ENCODE measurements at places on chromosomes 6 and 20.
A peak's percentile ranks its signal among the peaks of the same experiment; 100 is the strongest.

DNA sequence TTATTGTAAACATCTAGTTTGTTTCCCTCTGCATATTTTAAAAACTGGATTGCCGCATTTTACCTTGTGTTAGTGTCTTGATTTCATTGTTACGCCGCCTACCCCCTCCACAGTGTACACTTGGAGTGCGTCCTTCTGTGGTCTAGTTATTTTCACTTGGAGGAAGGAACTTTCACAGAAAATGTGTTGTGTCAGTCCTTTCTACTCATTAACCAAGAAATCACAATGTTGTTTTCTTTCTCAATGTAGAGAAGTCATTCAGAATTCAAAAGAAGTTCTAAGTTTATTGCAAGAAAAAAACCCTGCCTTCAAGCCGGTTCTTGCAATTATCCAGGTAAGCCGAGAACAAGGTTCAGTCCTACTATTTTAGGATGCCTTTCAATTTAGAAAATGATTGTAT, 10.3 kb downstream of the MTHFD1L start:
- DNase-seq = no peak

- no peak for DNase-seq
Measured at GRCh38 chr6:121354764-121355163, 20.5 kb upstream of the TBC1D32 start.

- no peak for DNase-seq
Measured at GRCh38 chr6:164151161-164152120, 736.9 kb downstream of the QKI start.

- DNase-seq = no peak
Measured at GRCh38 chr6:119677384-119677783, 327.8 kb upstream of the MAN1A1 start.

DNA sequence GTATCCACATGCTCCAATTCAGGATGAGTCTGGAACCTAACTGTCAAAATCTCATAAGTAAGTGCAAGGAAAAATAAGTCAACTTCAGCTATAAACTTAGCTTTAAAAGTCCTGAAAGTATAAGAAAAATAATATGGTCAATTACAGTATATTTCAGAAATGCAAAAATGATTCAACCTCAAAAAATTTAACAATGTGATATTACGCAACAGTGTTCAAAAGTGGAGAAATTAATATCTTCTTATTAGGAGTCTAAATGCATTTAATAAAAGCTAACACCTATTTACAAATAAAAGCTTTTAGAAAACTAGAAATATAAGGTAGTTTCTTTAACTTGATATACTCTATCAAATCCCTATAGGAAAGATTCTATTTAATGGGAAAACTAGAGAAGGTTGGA, 111.2 kb upstream of the OPRM1 start:
- DNase-seq = no peak

- peak; percentile 81 for DNase-seq
Measured at GRCh38 chr6:144379356-144379755, 94.2 kb downstream of the UTRN start.

GRCh38 chr6:30829033-30829432, 55.3 kb upstream of the DDR1 start:
- no peak for DNase-seq

DNA sequence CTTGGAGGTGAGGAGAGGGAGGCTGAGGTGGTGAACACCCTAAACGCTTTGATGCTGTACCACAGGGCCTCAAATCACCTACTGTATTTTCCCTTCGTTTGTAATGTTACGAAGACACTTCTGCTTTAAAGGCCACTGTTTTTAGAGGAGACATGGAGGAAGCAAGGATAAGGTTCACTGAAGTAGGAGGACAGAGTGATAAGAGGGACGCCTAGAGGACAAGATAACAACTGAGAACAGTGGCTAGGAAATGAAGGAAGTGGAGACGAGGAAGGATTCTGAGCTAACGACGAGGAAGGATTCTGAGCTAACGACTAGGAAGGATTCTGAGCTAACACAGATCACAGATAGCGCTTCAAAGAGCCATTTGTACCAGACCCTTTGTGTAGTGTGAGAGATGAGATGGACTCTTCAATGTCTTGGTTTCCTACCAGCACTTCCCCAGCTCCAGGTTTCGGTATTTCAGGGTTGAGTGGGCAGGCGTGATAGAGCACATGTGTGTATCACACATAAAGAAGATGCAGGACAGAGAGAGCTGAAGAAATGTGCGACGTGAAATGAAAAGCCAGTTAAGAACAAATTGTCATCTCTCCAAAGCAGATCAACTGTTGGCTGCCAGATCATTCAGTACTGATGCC, 7.5 kb downstream of the SF3B5 start:
- no peak for DNase-seq

GRCh38 chr6:146161664-146162063, 132.8 kb downstream of the GRM1 start:
- no peak for DNase-seq

DNA sequence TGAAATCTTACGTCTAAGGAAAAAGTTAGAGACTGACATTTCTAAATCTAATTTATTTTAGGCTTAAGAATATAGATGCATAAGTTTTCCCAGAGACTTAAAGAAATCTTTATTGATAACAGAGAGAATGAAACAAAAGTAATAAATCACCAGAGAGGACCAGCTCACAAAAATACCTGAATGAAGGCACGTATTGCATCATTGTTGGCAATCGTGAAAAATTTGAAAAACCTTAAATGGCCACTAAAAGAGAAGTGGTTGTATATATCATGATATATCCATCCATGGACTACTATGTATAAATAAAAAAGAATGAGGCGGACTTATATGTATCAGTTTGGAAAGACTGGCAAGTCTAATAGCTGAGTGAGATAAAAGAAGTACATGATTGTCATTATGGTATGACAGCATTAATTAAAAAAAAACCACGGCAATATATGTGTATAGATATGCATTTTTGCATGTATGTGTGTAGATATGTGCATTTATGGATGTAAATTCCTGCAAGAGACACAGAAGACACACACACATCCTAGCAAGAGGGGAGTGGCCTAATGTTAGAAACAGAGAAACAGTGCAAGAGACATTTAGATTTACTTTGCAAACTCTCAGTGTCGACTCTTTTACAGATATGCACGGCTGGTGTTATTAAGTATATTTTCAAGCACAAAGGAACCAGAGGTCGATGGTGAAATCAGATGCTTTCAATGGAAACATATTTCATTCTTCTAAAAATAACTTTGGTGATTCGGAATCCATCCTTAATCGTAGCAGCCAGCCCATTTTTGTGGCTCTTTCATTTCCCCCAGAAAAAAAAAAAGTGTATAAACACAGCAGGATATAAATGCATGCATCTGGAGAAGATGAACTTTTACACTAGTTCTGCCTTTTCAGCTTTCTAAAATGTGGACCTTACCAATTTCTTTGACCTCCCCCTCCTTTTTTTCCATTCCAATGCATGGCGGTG, 156.1 kb upstream of the SALL4 start:
- DNase-seq = no peak

- no peak for DNase-seq
Measured at GRCh38 chr6:75291331-75291730, 6.7 kb upstream of the TMEM30A start.

- no peak for DNase-seq
Measured at GRCh38 chr6:11535801-11536230, 1.7 kb upstream of the TMEM170B start.

GRCh38 chr6:29025927-29026585, 18.9 kb downstream of the OR2W1 start:
- DNase-seq = no peak

GRCh38 chr20:36606158-36607066, 833 bp downstream of the RAB5IF start:
- peak; percentile 62 for DNase-seq

- peak; percentile 10 for DNase-seq
Measured at GRCh38 chr6:132188556-132189264, 212.6 kb downstream of the MOXD1 start.

GRCh38 chr6:54029187-54029586, 82.1 kb upstream of the MLIP start:
- DNase-seq = no peak

DNA sequence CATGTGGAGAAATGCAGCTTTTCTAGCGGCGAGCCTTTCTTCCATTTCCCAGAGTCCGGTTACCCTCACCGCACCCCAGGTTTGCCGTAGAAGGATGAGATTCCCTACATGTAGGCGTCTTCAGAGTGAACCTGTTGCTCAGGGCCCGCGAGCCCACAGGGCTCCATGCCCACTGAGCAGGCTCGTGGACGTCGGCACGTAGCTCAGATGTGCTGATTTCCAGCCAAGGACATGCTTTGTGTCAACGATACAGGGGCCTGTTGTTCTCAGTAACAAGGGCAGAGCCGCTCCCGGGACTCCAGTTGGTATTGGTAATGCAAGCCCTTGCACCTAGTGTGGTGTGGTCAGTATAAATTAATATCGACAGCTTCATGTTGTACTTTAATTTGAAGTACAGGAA, 159.6 kb downstream of the MTHFD1L start:
- no peak for DNase-seq

DNA sequence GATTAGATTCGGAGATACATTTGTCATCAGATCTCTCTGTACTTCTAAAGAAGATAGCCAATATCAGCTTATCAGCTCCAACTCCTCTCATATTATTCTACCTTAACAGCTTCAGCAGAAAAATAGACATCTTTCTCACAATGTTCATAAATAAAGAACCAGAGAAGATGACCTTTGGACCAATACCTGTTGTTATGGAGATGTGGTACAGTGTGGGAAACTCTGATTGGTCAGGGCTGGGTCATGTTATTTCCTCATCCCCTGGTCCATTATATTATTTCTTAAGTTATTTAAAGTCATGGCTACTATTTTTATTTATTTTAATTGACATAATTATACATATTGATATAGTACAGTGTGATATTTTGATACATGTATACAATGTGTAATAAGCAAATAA, 35.9 kb upstream of the POLR1H start:
- DNase-seq = no peak

DNA sequence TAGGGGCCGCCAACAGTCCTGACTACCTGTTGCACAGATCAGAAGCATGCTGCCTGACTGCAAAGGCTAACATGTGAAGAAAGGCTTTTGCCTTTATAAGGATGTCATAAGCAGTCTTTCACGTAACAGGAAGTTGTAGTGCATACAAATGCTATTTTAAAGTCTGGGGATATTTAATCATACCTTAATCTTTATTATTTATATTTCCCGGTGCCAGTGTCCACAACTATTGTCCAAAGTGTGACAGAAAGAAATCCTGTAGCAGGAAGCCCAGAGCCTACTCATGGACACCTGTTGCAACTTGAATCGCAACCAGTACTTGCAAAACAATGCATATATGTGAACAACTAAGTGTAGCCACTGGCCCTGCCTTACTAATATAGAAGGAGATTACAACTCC, 235.8 kb downstream of the ALDH8A1 start:
- DNase-seq = no peak

DNA sequence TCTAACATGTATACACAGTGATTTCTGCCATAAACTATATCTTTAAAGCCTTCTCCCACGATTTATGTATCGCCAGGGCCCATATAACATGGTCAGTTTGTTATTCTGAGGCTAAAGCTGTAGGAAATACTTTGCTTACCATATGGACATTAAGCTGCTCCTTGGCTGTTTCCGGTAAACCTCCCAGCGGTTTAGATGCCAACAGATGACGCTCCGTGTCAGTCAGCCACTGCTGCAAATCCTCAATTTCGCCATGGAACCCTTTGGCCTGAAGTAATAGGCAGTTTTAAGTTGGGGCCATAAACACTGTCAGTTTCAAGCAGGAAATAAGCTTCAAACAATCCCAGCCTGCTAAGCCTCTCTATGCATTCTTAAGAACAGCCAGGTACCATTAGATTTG, 145.4 kb downstream of the DST start:
- DNase-seq = no peak

DNA sequence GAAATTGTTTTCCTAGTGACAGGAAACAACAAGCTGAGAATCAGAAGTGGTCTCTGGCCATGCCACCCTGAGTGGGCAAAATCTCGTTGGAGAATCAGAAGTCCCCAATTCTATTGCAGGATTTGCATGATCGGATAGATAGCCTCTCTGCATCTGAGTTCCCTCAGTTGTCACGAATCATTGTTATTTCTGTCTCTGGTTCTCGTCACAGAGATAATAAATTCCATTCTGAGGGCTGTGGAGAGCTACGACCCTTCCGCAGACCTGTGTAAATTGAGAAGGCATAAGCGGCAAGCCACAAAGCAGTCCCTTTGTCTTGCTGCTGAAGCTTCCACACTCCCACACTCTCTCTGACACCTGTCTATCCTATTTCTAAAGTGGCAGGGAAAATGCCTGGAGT, 102.4 kb upstream of the CNR1 start:
- no peak for DNase-seq

- DNase-seq = no peak
Measured at GRCh38 chr6:48611332-48611731, 500.3 kb upstream of the PTCHD4 start.

GRCh38 chr20:50792708-50793574, 1.9 kb upstream of the BCAS4 start:
- DNase-seq = no peak

DNA sequence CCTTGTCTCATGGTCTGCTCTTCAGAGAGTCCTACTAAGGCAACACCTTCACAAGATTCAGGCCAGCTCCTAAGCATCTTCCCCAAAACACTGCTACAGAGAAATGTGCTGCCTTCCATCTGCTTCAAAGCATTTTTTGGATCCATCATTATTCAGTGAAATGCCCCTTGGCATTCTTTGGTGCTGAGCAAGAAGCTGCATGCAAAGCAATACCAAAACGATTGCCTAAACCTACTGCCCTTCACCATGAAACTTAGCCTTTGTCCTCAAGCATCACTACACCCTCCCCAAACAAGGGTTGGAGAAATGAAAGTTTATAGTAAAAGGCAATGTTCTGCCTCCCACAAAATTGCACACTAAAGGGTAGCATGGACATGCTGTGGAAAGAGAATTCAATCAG, 93.5 kb downstream of the SNAP25 start:
- no peak for DNase-seq

DNA sequence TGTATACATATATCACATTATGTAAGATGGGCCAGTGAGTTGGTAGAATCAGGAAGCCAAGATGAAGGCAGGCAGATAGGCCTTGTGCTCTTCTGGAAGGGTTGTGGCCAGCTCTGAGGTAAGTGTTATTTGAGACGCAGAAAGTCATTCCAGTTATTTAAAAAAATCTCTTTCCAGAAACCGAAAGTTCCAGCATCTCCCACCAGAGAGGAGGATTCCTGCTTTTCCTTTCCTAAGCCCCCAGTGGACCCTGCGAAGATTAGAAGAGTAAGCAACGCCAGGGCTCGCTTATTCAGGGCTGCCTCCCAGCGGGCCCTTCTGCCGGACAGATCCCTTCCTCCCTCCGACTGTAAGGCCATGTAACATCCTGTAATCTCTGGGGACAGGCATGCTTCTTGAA, 20.4 kb downstream of the ARMC2 start:
- no peak for DNase-seq

All from common myeloid progenitor, CD34-positive (primary cell).